A673 (cell line): ENCODE measurements at places on chromosomes 1 and 21. TPM values are rescaled to one million over a fixed set of nuclear protein-coding genes. Genes with fewer than 3 reads are reported as not detected.

The RNF186 gene
- total RNA-seq = not detected in 2 replicates

DNA sequence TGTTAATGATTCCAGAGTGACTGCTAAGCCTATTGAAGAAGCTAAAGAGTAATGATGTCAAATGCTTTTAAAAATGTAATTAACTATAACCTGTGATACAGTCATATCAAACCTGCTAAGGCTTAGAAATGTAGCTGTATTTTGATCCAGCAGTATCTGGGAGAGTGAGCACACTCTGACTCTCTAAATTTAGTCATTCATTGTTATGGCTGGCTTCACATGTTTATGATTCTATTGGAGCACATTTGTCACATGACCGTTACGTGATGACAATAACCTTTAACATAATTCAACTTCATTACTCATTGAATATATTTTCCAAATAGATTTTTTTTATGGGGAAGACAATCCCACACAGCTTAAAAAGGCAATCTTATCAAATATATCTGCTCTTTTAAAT, 587.1 kb downstream of the LMO4 start:
- no peaks in the 10 kb centered on the region for H3K36me3 ChIP-seq
- H3K4me1 ChIP-seq = no peaks in the 10 kb centered on the region
- H3K27me3 ChIP-seq = no peaks in the 10 kb centered on the region
- no peak overlapping the region for H3K4me3 ChIP-seq
- no peak overlapping the region for H3K27ac ChIP-seq
- DNase-seq = no peak

The CHD1L gene
- total RNA-seq = 62.1 and 64.5 TPM in 2 replicates

The KRTAP21-2 gene
- not detected in 2 replicates for total RNA-seq

The PIGR gene
- not detected in 2 replicates for total RNA-seq

DNA sequence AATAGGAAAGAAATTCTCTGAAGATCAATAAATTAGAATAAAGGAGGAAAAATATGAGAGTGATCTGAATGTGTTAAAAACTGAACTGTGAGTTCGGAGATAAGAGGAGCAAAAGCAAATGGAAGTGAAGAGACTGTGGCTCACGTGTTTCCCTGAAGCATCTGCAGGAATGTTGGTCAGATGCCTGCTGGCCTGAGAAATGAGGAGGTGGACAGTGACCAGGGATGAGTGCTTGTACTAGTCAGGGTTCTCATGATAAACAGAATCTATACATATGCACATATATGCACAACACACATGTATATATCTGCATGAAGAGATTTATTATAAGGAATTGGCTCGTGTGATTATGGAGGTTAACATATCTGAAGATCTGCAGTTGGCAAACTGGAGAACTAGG, 103.4 kb upstream of the TIAM1 start:
- no peak overlapping the region for H3K4me3 ChIP-seq
- no peak overlapping the region for H3K27ac ChIP-seq
- H3K36me3 ChIP-seq = no peaks in the 10 kb centered on the region
- DNase-seq = no peak
- H3K27me3 ChIP-seq = no peaks in the 10 kb centered on the region

The DNM3 gene
- 0.71 and 0.94 TPM in 2 replicates for total RNA-seq

The CAMK2N1 gene
- 0.41 and 0.50 TPM in 2 replicates for total RNA-seq

The BCL2L15 gene
- 1.1 TPM in 2 replicates for total RNA-seq

DNA sequence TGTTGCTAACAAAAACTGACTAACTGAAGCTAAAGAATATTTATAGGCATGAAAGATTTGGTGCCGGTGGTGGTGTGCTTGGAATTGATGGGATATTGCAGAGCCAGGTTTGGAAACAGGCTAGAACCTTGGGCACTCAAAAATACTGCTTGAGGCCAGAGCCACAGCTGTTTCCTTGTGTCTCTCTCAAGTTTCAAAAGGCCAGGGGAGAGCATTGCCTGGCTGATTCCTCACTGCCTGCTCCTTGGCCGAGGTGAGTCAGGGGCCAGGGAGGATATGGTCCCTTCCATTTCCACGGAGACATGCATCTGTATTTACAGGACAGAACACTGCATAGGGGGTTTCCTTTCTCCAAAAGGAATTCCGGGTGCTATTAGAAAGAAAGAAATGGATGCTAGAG, 36.1 kb upstream of the IVNS1ABP start:
- no peak for DNase-seq
- H3K4me3 ChIP-seq = no peak overlapping the region
- H3K4me1 ChIP-seq = peaks cover 12% of the 10 kb centered on the region

DNA sequence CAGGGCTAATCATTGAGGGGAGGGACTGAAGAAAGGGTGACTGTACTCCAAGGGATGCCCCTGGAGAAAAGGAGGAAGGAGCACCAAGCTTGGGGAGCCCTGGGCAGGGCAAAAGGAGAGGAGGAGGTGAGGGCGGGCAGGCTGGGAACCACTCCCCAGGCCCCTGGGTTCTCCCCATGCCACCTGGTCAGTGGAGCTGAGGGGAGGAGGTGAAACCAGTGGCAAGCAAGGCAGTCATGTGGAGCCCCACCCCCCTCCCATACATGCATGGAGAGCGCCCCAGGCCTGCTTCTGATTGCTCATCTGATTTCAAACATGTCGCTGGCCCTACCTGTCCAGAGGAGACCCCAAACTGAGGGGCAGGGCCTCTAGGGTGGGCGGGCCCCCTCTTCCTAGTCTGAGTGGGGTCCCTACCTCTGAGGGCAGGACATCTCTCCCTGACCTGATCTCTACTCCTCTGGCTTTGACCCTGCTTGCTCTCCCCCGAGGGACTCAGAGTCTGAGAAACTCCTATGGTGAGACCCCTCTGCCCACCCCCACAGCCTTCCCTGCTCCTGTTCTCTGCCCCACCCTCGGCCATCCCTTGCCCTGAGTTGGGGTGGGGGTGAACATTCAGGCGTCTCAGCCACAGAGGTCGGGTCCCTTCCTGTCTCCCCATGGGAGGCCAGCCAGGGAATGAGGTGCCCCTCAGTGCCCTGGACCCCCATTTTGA, 18.6 kb downstream of the INSRR start:
- no peak for DNase-seq
- no peaks in the 10 kb centered on the region for H3K4me1 ChIP-seq
- H3K4me3 ChIP-seq = no peak overlapping the region
- H3K36me3 ChIP-seq = no peaks in the 10 kb centered on the region
- H3K27me3 ChIP-seq = no peaks in the 10 kb centered on the region
- no peak overlapping the region for H3K27ac ChIP-seq

GRCh38 chr1:1181938-1182410, 8.3 kb downstream of the TTLL10 start:
- H3K4me3 ChIP-seq = no peak overlapping the region
- no peak overlapping the region for H3K27ac ChIP-seq
- no peaks in the 10 kb centered on the region for H3K36me3 ChIP-seq
- no peaks in the 10 kb centered on the region for H3K27me3 ChIP-seq
- DNase-seq = no peak

DNA sequence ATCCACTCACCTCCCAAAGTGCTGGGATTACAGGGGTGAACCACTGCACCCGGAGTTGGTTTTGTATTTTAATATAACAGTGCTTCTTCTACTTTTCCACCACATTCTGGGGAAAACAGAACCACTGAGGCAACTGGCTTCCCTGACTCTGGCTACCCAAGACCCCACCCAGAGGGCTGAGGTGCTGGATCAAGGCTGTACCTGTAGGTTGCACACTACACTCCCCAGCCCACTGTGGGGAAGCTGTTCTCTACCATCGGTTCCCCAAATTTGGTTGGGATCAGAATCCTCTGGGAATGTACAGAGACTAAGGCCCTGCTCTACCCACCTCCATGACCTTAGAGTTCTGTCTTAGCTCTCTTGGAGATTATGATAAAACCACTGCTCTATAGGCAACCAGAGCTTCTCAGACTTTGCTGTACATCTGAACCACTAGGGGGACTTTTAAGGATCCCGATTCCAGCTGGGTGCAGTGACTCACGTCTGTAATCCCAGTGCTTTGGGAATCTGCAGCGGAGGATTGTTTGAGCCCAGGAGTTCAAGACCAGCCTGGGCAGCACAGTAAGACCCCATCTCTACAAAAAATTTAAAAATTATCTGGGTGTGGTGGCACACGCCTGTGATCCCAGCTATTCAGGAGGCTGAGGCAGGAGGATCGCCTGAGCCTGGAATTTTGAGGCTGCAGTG, 51.6 kb downstream of the GNG4 start:
- peak; percentile 52 for DNase-seq
- no peaks in the 10 kb centered on the region for H3K27me3 ChIP-seq
- H3K4me1 ChIP-seq = no peaks in the 10 kb centered on the region
- no peaks in the 10 kb centered on the region for H3K36me3 ChIP-seq
- H3K4me3 ChIP-seq = no peak overlapping the region

DNA sequence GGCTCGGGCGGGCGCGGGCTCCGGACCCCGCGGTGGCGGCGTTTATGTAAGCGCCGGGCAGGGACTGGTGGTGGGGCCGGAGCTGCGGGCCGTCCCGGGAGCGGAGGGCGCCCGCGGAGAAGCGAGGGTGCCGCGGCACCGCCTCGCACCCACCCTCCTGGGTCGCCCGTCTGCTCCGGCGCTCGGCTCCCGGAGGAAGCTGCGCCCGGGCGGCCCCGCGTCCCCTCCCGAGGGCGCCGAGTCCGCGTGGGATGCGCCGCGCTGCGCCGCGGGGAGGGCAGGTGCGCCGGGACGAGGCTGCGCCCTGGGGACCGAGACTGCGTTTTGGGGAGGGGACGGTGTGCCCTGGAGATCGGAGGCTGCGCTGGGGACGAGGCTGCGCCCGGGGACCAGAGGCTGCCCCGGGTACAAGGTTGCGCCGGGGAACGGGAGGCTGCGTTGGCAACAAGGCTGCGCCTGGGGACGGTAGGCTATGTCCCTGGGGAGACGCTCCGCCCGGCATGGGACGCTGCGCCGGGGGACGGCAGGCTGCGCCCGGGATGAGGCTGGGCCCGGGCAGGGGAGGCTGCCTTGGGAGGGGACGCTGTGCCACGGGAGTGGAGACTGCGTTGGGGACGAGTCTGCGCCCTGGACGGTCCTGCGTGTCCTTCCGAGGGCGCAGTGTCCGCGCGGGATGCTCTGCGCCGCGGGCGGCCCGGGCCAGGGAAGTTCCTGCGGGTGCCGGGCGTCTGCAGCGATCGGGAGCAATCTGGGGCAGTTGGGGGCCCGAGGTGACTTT, 627 bp downstream of the ADARB1 start:
- H3K27me3 ChIP-seq = no peaks in the 10 kb centered on the region
- H3K36me3 ChIP-seq = no peaks in the 10 kb centered on the region
- peak overlapping the region; percentile 63 for H3K4me3 ChIP-seq
- peak; percentile 45 for DNase-seq
- H3K27ac ChIP-seq = peak overlapping the region; percentile 6
- peaks cover 11% of the 10 kb centered on the region for H3K4me1 ChIP-seq

GRCh38 chr1:232921381-232921780, 29.0 kb upstream of the NTPCR start:
- H3K27ac ChIP-seq = no peak overlapping the region
- peaks cover 12% of the 10 kb centered on the region for H3K4me1 ChIP-seq
- H3K36me3 ChIP-seq = no peaks in the 10 kb centered on the region
- no peak overlapping the region for H3K4me3 ChIP-seq

DNA sequence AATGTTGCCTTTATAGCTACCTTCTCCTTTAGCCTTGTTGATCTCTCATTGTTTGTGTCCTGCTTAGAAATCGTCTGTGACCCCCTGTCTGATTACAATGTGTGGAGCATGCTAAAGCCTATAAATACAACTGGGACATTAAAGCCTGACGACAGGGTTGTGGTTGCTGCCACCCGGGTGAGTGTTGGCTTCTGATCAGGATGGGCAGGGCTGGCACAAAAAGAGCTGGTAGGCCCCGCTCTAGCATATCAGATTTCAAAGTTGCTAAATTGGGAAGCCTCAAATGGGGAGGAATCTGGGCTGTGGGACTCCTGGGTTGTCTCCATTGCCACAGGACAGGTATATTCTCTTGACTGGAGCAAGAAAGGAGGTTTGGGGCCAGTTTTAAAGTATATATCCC, 8.4 kb downstream of the NCSTN start:
- no peaks in the 10 kb centered on the region for H3K4me1 ChIP-seq
- H3K36me3 ChIP-seq = peaks cover 77% of the 10 kb centered on the region
- DNase-seq = no peak
- no peak overlapping the region for H3K27ac ChIP-seq
- no peak overlapping the region for H3K4me3 ChIP-seq

DNA sequence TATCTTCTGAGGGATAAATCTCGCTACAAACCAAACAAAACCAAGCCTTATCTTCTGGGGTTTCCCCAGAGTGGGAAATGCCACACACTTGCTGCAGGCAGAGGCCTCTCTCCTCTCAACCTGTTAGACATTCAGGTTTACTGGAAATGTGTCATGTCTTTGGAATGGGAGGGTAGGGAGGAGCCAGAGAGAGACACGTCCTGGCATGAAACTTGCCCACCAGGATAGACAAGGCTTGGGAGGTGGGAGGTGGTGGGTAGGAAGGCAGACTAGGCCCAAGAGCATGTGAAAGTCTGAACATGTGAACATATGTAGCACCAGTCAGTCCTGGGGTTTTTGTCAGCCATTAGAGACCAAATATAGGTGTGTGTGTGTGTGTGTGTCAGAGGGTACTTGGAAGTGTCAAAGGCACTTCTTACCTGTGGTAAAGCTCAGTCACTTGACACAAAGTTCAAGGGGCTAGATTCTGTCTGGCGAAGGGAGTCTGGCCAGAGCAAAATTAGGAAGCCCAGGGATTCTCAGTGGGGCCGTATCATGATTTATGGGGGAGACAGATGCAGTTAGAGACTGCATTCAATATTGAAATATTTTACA, 32.4 kb upstream of the PIGC start:
- H3K27me3 ChIP-seq = peaks cover 5% of the 10 kb centered on the region
- DNase-seq = no peak
- H3K27ac ChIP-seq = no peak overlapping the region
- H3K4me1 ChIP-seq = no peaks in the 10 kb centered on the region
- no peak overlapping the region for H3K4me3 ChIP-seq

DNA sequence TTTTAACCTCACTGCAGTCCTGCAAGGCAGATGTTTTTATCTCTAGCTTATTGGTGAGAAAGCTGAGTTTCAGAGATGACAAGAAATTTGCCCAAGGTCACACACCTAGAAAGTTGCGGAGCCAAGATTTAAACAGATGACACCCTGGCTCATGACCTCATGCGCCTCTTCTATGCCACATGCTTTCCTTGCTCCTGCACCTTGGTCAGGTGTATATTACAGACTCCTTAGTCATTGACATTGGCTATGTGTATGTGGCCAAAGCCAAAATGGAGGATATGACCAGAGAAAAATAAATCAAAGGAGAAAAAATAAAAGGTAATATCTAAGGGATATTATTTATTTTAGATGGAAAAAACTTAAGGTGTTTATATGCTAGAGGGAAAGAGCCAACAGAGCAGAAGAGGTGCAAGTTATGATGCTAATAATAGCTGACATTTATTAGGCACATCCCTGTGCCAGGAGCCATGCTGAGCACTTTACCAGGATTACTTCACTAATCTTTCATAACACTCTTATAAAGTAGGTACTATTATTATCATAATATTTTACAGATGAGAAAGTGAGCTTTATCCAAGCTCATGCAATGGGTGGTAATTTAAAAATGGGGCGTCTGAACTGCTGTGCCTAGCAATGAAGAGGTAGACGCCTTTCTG, 13.8 kb upstream of the MYOC start:
- no peak overlapping the region for H3K4me3 ChIP-seq
- no peaks in the 10 kb centered on the region for H3K36me3 ChIP-seq
- no peaks in the 10 kb centered on the region for H3K4me1 ChIP-seq
- no peaks in the 10 kb centered on the region for H3K27me3 ChIP-seq
- no peak for DNase-seq
